ENCODE measurements at places on chromosomes 16 and 17.

DNA sequence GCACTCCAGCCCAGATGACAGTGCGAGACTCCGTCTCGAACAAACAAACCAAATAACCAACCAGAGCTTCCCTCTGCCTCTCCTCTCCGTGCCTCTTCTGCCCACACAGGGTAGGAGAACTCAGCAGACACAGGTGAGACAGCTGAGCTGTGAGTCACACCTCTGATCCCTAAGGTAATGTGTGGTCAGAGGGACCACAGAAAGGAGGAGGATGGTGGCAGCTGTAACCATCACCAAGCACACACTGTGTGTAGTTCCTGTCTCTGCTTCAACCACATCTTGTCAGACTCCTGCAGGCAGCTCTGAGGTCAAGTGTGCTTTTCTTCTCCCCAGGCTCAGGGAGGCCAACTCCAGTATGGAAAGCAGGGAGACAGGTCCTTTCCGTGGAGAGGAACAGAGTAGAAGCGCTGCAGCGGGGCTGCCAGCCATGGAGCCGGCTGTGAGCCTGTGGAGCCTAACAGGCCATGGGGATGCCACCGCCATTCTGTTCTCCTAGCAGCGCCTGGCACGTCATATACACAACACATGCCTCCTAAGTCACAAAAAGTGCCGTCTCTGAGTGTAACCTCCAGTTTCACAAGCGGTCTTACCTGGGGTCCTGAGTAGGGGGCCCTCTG lies 7.1 kb downstream of the NUDT16L1 start:
- DNase-seq: no peak

GRCh38 chr16:31270795-31271194 lies 11.0 kb downstream of the ITGAM start:
- DNase-seq: no peak

GRCh38 chr17:36463916-36464764 lies 22.3 kb upstream of the ZNHIT3 start:
- DNase-seq: peak; percentile 87

DNA sequence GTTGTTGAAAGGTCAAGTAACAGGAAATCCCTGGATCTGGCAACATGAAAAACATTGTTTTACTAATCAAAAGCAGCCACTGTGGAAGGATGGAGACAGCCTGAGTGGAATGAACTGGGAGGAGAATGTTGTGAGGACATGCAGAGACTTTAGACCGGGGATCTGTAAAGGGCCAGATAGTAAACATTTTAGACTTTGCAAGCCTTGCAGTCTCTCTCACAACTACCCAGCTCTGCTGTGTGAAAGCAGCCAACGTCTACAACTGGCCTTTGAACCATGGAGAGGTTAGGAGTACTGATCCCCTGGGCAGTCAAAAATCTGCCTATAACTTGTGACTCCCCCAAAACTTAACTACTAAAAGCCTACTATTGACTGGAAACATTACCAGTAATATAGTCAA lies 41.5 kb upstream of the TOM1L1 start:
- DNase-seq: no peak

DNA sequence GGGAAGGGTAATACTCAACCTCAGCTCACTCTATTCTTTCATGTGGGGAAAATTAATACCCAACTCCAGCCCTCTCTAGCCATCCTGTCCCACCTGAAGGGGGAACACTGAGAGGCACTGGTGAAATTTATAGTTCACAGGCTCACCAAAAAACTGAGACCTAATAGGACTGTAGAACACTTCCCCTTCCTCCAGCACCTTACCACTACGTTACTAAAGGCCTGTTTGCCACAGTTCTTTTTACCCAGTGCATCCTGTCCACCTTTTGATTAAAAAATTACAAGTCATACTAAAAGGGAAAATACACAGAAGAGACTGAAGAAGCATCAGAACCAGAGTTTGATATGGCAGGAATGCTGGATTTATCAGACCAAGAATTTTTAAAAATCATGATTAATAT lies 26.0 kb downstream of the DHRS7B start:
- no peak for DNase-seq

- no peak for DNase-seq
These were observed 49.3 kb upstream of the WSB1 start for GRCh38 chr17:27244491-27245223.

- peak; percentile 77 for DNase-seq
These were observed 243.2 kb upstream of the GSE1 start for GRCh38 chr16:85369741-85370528.

GRCh38 chr16:785563-786535 lies 2.3 kb downstream of the RPUSD1 start:
- peak; percentile 69 for DNase-seq

DNA sequence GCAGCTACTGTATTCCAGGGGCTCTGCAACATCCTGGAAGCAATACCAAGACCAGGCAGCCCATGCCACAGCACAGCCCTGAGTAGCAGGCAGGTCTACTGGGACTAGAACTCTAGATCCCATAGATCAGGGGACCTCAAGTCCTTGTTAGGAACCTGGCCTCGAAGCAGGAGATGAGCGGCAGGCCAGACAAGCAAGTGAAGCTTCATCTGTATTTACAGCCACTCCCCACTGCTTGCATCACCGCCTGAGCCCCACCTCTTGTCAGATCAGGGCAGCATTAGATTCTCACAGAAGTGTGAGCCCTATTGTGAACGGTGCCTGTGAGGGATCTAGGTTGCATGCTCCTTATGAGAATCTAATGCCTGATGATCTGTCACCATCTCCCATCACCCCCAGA lies 295.7 kb upstream of the TNRC6C start:
- DNase-seq: no peak

GRCh38 chr17:78133971-78134898 lies 3.7 kb downstream of the TMC8 start:
- no peak for DNase-seq

- DNase-seq: no peak
These were observed 4.9 kb downstream of the P3H4 start for GRCh38 chr17:41806685-41807445.

DNA sequence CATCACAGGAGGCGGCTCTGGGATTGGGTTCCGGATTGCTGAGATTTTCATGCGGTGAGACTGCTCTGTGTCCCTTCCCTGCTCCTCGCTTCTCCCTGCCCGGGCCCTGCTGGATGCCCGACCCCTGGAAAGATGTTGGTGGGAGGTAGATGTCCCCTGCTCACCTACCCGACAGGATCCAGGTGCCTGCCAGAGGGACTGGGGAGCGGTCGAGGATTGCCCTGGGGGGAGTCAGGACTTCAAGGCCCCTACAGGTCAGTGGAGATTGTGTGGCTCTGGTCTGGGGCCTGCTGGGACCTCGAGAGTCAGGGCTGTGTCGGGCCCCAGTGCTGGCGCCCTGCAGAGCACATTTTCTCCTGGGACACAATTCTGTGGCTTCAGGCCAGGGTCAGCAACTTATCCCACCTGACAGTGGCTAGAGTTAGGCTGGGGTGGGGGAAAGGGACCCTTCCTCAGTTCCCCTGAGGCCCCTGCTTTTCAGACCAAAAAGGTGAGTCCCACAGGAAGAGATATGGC lies 3.3 kb downstream of the DECR2 start:
- DNase-seq: no peak

GRCh38 chr16:610513-611381 lies 20.0 kb upstream of the WFIKKN1 start:
- peak; percentile 57 for DNase-seq

GRCh38 chr17:45651145-45651709 lies 132.9 kb upstream of the CRHR1 start:
- DNase-seq: no peak

DNA sequence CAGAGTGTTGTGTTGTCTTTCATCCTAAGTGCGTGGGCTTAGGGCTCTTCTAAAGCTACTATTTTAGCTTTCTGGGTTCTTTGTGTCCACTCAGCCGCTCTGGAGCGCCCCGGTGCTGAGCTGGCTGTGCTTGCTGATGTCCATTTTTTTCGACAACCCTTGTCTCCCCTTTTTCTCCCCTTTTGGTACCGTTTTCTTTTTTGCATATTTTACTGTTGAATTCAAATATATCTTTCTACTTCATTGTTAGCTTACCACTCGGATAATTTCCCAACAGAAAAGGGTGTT lies 1.2 kb downstream of the SRRM2 start:
- DNase-seq: no peak

DNA sequence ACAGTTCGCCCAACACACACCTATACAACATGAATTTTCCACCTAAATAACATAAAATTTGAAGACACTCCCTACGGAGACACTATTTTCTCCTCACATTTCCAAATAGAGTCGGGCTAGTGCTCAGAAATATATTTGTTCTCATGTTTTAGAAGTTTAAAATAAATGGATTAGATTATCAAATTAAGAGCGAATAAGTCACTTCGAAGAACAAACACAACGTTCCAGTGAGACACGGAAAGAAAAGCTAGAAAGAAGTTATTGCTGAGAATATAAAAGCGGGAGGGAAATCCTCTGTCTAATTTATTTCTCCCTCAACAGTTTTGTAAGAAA lies 2.0 kb upstream of the HS3ST3B1 start:
- DNase-seq: no peak

DNA sequence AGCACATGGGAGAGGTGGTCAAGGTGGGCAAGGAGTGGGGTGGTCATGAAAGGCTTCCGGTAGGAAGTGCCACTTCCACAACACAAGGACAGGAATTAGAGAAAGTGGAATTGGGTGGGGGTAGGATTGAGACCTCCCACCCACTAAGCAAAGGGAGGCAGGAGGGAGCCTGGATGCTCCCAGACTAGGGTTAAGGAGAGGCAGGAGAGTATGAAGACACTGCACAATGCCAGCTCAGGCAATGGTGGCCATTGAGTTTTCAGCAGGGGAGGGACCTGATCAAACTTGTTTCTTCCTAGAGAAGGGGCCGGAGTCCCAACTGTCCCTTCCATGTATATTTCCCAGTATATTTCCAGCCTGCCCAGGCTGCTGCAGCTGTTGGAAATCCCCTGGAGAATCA lies 3.1 kb upstream of the RAB11FIP4 start:
- no peak for DNase-seq

DNA sequence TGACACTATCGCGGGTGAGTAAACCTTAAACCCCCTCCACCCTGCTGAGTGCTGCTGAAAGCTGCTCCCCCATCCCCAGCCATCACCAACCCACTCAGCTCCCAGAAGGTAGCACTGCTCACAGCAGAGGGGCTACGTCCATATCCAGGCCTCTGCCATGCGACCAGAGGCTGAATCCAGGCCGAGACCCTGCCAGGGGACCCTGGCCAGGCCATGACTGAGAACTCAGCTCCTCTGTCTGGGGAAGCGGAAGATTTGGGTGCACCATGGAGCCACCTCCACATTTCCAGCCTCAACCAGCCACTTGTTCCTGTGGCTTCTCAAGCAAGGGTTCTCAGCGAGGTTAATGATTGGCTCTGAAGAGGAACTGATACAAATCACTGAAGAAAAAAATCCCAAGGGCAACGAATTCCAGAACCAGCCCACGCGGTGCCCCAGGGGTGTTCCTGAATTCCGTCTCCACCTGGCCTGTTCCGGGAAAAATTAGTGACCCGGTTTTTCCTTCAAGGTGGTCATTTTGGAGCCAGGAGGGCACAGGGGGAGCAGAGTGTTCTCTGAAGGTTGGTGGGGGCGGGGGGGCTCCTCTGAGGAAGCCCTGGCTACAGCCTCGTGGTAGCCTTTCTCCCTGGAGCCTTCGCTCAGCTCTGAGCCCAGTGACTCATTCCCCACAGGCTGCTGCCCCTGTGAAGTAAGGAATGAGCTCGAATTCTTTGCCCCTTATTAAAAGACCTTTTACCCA lies 9.3 kb upstream of the SLC16A5 start:
- no peak for DNase-seq

DNA sequence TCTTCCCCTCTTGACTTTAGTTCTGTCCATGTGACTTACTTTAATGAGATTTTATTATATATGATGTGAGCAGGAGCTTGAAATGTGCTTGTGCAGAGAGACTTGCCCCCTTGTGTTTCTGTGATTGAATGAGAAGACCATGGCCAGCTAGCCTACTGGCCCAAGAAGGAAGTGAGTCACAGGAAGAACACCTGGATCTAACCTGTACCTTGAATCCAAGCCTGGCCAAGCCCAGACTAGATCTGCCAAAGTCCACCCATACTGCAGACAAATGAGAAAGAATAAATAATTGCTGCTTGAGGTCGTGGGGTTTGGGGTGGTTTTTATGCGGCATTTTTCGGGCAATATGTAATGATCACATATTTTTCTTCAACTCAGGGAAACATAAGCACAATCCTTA lies 9.6 kb downstream of the ABCA10 start:
- no peak for DNase-seq

DNA sequence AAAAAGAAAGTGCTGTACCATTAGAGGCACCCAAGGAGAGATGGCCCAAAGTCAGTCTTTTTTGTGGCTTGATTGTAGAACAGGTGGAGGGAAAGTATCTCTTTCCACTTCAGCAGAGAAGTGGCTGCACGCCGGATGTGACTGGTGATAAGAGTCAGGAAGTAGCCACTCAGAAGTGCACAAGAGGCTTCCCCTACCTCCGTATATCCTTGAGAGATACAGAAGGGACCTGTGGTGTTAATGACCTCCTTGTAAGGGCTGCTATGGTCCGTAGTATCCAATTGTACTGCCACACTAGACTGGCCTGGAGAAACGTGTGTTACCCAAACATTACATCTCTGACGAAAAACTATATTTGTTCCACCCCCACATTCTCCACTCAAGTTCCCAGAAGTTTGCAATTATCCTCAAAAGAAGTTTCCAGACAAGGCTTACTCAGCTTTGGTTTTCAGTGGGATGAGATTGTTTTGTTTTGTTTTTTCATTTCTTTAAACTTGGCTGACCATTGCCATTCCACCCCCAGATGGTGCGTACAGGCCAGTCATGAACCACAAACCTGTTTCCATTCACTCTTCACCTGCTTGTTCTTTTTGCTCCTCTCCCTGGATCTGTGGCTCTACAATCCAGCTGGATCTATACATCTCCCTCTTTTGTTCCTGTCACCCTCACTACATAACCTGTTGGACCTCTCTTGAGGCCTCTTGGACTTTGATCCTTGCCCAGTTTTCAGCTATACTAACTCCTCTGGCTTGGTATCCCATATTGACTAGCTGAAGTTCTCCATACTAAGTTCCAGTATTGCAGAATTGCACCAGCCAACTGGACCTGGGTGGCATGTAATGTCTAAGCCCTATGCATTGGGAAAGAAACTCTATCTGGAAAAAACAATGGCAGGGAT lies 20.7 kb upstream of the MED13 start:
- DNase-seq: no peak

- DNase-seq: no peak
These were observed 6.9 kb downstream of the IFT20 start for GRCh38 chr17:28328325-28328724.

- DNase-seq: no peak
These were observed 108.2 kb upstream of the IRX5 start for GRCh38 chr16:54822492-54822891.

GRCh38 chr16:15993946-15994665 lies 44.7 kb downstream of the ABCC1 start:
- DNase-seq: no peak

Measured in retina (tissue), 1 donor.